ENCODE measurements at places on chromosomes 2 and 18.

DNA sequence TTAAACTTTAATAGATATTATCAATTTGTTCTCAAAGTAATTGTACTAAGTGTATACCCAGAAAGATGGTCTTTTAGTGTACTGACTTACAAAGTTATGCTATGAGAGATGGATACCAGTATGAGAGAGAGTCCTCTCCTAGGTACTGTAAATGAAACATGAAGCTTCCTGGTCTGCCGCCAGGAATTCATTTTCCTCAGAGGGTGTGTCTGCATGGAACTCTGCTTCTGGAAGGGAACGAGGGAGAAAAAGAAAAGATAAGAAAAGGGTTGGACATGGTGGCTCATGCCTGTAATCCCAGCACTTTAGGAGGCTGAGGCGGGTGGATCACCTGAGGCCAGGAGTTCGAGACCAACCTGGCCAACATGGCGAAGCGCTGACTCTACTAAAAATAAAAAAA lies 2.2 kb upstream of the SSB start:
- DNase-seq: no peak

DNA sequence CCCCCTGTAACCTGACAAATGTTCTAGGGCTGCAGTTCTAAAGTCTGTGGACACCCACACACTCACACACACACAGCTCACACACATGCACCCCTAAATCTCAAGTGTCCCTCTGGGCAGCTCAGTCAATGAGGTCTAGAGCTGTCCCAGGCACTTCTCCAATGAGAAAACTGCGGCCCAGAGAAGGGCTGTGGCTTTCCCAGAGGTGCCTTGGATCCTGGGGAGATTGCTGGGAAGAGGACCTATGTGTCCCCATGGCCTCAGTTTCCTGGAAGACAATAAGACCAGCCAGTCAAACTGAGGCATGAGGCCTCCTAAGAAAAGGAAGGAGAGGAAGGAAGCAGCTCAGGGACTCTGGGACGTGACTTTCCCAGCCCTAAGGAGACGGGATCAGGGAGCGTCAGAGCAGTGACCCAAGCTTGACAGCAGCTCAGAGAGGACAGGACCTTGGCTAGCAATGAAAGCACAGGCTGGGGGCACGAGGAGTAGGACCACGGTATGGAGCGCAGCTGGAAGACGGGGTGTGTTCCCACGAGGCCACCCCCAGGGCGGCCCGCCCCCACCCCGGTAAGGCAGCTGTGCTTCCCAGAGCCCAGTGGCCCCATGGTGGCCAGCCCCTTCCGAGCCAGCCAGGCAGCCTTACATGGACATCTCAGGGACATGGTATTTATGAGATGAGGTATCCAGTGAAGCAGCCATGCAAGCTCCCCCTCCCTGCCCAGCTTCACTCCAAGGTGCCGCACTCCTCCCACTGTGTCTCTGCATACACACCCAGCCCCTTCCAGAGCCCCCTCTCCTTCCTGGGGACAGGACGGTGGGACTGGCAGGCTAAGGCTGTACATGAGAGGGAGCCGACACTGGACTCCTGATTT lies 46.0 kb downstream of the TNS1 start:
- no peak for DNase-seq

DNA sequence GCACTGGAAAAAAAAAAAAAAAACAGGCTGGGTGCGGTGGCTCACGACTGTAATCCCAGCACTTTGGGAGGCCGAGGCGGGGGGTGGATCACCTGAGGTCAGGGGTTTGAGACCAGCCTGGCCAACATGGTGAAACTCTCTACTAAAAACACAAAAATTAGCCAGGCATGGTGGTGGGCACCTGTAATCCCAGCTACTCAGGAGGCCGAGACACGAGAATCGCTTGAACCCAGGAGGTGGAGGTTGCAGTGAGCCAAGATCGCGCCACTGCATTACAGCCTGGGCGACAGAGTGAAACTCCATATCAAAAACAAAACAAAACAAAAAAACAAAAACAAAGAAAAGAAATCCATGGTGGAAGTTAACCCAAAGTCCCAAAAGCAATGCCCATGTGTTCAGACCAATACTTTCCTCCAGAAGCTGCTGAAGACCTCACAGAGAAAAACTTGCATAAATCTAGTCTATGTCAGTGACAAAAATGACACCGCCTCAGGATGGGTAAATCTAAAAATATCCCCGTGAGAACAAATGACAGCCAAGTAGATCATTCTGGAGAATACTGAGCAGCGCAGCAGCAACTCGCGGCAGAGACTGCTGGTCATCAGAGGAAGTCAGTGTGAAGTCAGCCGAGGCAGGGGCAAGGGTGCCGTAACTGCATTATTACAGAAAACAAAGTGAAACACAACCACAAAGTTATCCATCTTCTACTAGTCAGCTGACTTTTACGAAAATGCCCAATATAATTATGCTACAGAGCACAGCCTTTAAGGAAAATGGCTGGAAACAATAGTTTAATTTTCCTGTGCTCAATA lies 41.0 kb downstream of the LPIN2 start:
- DNase-seq: no peak

- DNase-seq: no peak
Observed at GRCh38 chr2:1339388-1340140, 73.7 kb upstream of the TPO start.

- DNase-seq: no peak
Observed at GRCh38 chr2:126790987-126791780, 107.5 kb upstream of the TEX51 start.

- no peak for DNase-seq
Observed at GRCh38 chr2:149125031-149125725, 86.7 kb downstream of the LYPD6B start.

DNA sequence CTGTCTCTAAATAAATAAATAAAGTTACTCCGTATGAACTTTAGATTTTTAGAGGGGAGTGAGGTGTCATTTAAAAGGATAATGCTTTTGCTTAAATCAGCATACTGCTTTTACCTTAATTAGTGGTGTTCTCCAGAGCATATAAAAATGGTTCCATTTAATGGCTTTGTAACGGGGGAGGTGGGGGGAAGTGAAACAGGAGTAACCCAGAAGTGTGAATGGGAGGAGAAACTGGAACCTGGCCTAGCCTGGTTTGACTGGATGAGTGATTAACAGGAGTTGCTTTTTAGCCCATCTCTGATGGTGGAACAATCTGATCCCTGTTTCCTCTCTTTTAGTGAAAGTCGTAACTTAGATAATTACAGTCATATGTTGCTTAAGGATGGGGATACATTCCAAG lies 1.6 kb downstream of the CNDP2 start:
- DNase-seq: no peak

GRCh38 chr2:97739893-97740245 lies 26.5 kb downstream of the ZAP70 start:
- DNase-seq: no peak

DNA sequence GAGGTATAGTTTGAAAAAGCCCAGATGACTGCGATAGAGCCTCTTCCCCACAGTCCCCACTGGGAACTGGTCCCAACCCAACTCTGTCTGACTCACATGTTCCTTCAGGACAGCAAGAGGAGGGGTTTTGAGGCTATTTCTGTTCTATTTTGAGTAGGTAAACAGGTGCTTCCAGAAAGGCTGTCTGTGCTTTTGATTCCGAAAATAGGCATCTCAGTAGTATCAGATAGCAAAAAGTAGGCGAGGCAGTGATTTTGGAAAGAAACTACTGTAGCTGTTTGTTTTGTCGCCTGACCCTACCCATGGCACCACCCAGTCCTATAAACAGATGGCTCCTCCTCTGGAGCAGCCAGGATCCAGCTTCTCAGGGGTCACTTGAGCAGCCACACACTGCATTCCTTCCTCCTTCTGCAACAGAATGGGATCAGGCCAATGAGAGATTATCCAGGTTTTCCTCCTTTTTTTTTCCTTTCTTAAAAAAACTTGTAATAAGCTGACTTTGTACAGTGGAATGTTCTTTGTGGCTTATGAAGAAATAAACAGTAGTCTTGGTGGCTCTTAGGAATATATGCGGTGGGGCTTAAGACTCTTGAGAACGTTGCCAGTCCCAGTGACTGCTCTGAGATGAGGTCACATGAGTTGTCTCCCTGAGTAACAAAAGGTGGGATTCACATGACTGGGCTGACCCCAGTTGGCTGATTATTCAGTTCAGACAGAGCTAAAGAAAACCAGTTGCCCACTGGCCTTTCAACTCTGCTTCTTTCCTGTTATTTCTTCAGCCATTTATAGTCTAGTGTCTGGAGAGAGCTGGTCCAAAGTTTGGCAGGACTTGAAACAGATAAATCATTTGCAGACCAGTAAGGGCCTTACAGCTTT lies 98.6 kb downstream of the KCNS3 start:
- peak; percentile 95 for DNase-seq

DNA sequence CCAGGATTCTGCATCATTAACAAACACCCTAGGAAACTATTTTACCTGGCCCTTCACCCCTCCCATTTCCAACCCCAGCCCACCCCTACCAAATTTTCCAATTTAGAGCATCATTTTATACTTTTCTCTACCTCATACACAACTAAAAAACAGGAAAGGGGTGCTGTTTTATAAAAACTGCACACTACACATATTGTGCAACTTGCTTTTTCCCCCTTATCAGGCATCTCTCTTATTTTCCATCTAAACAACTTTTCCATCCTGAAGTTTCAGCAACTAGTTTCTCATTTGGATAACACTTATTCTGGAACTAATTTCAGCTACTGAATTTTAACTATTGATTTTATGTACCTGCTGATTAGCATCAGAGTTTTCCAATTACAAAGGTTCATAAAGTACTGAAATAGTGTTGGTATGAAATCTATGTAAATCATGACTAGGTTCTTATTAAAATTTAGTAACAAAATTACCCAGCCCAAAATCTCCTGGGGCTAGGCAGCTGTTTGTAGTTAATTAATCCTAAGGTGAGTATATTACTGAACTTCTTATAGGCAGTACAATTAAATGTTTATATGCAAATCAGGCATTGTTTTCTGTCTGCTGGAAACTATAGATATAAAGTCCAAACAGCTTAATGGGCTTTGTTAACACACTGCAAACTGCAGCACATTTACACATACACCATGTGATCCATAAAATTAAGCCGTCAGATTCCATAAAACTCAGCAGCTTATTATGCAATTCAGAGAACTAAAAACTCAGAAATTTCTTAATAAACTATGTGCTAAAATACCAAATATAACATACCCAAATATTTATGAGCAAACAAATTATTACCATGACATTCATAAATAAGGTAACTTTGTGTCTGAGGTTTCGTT lies 7.9 kb downstream of the SF3B1 start:
- DNase-seq: no peak

DNA sequence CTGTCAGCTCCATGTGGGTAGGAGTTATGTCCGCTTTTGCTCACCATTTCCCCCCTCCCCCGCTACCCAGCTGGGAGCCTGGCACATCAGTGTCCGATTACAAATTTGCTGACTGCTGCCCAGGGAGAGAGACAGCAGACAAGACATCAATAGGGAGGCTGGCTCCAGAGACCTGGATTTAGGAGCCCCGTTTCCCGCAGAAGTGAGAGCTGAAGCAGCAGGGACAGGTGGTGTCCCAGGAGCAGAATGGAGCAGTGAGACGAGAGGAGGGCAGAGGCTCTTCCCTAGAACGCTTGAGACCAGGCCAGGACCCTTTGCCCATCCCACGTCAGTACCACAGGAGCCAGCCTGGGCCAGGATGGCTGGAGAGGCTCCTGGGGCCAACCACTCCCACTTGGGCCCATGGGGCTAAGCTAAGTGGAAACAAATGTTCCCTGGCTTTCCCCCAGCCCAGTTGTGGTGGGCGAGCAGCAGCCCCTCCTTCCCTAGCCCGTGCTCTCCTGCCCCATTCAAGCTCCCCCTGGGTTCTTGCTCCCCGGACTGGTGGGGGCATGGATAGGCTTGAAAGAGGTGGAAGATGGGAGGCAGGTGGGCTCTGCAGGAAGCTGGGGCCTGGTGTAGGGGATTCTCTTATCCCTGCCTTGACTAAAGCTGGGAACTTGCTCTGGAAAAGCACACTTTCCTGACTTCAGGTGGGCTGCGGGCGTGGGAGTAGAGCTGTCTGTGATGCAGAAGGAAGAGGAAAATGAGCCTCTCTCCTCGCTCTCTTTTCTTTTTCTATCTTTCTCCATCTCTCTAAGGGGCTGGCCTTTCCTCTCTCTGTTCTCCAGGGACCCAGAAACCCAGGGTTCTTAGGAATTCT lies 4.1 kb upstream of the WNT6 start:
- DNase-seq: no peak

DNA sequence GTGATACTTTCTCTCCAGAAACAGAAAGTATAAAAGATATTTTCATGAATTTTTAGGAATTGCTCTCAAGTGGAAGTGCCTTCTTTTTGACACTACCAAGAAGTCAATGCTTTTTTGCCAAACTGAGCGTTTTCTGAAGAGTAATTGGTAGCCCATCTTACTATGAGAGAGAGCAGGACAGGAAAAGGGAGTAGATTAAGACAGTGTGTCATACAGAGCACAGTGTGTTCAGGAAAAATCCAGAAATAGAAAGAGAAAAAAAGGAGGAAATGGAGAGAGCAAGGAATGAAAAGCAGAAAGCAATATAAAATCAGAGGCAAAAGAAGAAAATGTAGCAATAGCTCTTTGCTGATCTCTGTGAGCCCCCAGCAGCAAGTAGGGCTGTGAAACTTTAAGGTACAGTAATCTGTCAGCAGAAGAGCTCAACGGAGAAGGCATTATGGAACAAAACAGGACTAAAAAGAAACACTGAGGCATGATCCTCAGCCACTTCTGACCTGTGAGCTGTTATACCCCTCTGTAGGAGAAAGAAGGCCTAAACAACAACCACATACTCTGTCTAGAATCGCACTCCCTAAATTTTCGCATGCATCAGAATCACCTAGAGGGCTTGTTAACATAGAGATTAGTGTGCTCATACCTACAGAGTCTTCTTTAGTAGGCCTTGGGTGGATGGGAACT lies 15.0 kb upstream of the PGAP1 start:
- DNase-seq: no peak

DNA sequence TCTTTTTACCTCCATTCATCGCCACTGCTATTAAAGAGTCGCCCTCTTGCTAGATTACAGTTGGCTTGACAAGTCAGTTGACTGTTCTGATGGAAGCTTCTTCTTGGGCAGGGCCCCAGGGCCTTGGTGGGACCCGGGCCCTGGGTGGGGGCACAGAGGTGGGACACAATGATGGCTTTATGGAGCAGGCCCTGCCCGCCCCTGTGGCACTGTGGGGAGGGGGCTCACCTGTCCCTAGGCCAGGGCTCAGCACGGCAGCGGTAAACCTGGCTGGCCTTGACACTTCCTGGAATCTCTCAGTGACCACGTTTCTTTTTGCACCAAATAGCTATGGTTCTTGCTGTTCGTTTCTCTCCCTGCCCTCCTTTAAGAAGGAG lies 4.9 kb upstream of the HS6ST1 start:
- no peak for DNase-seq

Data from H4 (cell line).